Stimulated activated CD4-positive, alpha-beta T cell treated with anti-CD3 and anti-CD28 coated beads, Interleukin-15, amount 100 ng/mL, for 1 hour (primary cell): ENCODE measurements at places on chromosomes 4 and X.

GRCh38 chrX:54824195-54824594 is 16.6 kb downstream of the MAGED2 start:
- DNase-seq, result no peak

- no peak for DNase-seq
Measured at GRCh38 chrX:115268421-115268820, 21.1 kb upstream of the LUZP4 start.

GRCh38 chr4:100071506-100071905 is 118.8 kb downstream of the DDIT4L start:
- no peak for DNase-seq

DNA sequence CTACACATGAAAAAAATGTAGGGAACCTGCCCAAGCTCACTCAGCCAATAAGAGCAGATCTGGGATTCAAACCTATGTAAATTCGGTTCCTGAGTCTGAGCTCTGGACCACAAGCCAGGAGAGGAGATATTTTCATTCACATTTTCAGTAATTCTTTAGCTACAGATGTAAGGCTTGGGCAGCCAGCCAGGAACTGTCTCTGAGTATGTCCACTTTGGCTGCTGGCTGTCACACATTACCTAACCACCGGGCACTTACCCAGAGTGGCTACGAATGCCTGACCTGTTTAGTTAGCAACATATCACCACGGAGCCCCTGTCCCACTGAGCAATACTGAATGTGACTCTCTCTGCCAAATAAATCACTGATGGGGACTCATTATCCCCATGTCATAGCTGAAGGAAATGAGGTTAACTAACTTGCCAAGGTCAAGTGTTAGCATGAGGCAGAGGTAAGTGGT is 15.3 kb downstream of the USP46 start:
- no peak for DNase-seq

- DNase-seq, result no peak
Measured at GRCh38 chr4:18138076-18138665, 116.6 kb upstream of the LCORL start.

- DNase-seq, result no peak
Measured at GRCh38 chr4:1356181-1356998, 9.4 kb downstream of the UVSSA start.

GRCh38 chr4:44159991-44160390 is 288.6 kb downstream of the KCTD8 start:
- no peak for DNase-seq

DNA sequence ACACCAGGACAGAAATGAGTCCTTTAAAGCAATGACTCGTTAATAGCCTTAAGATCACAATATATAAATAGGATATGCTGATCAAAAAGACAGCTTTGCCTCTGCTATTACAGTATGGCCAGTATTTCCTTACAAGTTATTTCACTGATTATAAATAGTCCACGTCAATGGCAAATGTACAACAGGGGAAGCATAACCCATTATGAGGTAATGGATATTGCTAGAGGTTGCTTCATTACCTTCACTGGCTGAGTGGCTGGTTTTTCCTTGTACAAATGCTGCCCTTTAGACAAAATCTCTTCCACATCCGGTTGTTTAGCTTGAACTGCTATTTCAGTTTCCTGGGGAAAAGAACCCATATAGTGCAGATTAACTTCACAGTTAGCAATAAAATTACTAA is 764.6 kb upstream of the FTHL17 start:
- DNase-seq, result no peak

GRCh38 chr4:48944252-48944651 is 37.7 kb upstream of the OCIAD2 start:
- no peak for DNase-seq

- DNase-seq, result no peak
Measured at GRCh38 chrX:136814847-136815750, 34.4 kb upstream of the ARHGEF6 start.

DNA sequence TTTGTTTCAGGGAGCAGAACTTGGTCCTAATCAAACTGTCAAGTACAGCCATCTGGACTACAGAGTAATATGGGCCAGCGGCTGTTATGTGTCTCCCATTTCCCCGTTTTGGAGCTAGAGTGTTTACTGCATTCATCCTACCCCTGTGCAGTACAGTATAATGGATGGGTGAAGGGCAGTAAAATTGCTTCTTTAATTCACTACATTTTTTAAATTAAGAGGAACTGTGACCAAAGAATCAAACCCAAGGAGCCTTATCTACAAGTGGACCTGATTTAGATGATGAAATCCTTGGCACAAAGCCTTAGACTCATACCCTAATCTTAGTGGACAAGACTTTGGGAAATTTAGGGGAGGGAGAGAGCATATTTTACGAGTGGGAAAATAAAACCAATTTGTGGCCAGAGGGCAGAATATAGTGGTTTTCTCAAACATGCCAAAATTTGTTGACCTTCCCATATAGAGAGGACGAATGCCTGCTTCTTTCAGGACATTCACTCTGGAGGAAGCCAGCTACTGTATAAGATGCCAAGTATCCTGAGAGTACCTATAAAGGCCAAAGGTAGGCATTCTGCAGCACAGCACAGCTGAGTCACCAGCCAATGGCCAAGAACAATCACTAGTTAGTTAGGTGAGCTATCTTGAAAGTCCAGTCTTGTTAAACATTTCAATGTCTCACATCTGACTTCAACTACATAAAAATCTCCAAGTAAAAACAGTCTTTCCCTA is 253.8 kb upstream of the KCNIP4 start:
- no peak for DNase-seq

- DNase-seq, result no peak
Measured at GRCh38 chr4:76354517-76355473, 48.3 kb downstream of the STBD1 start.

DNA sequence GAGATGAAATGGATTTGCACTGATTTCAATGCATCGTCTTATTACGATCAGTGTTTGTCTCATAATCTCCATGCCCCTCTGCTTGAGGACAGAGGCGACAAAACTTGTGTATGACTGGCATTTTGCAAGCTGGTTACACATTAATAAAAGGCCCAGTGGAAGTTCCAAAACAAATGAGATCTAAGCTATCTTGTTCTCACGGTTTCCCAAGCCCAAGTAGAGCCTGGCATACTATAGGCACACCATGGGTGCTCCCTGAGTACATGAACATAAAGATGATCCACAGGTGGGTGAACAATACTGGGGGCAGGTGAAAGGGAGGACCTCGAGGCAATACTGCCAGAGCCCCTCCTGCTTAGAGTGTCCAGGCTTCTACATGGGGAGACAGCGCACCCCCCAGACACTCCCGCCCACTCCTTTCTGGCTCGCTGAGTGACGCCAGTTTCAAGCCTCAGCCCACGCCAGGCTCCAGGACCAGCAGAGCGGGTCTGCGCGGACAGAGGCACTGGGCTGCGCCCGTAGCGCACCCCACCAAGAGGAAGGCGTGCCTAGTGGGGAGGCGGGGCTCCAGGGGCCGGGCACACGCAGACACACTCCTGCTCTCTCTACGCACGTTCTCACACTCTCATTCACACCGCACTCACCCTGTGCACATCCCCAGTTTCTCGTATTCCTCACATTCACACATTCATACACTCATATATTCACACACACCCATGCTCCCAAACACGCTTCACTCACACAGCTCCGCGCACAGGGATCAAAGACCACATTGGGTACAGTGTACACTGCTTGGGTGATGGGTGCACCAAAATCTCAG is 8.9 kb upstream of the GSX2 start:
- no peak for DNase-seq

GRCh38 chrX:140180585-140180984 is 215.3 kb upstream of the CXorf66 start:
- no peak for DNase-seq

- DNase-seq, result no peak
Measured at GRCh38 chr4:172521248-172521647, 647.4 kb upstream of the GALNT7 start.

DNA sequence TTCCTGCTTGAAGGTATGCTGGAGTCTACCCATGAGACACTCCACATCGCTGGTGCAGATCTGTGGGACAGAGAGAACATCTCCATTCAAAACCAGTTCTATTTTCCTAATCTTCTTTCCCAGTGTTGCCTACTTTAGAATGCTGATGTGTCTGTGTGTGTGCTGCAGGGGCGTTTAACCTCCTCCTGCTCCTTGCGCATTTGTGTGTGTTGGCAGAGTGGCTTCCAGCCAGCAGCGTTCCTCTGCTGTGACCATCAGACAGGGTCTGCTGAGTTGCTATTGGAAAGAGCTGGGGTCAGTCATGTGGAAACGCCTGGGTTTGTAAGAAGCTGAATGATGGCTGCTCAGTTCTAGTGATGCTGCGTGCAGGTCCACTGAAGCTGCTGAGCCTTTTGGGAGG is 223.6 kb downstream of the RBMX2 start:
- no peak for DNase-seq

DNA sequence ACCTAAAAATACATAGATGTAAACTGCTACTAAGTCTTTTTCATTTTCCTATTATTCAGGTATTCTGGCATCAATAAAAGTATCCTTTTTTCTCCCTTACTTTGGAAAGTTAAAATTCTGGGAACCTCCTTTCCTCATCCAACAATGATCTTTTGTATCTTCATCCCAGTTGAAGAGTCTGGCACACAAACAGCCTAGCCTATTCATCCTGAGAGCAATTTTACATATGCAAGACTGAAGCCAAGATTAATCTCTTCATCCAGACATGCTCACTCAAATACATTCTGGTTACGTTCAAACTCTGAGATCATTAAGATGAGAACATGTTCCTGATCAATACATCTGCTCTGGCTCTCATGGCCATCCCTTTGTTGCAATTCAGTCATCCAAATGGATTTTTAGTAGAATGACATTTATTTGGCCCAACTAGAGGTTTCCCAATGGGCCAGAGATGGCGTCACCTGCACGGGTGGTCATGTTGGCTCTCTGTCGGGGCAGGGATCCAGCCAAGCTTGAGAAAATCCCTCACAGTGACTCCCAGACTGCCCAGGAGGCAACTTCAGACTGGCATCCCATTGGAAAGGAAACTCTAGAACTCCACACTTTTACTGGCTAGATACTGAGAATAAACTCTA is 135.3 kb upstream of the VCX2 start:
- no peak for DNase-seq

GRCh38 chrX:103793545-103793940 is 16.9 kb downstream of the PLP1 start:
- no peak for DNase-seq

GRCh38 chr4:3492741-3493719 is 29.9 kb downstream of the DOK7 start:
- DNase-seq, result no peak

DNA sequence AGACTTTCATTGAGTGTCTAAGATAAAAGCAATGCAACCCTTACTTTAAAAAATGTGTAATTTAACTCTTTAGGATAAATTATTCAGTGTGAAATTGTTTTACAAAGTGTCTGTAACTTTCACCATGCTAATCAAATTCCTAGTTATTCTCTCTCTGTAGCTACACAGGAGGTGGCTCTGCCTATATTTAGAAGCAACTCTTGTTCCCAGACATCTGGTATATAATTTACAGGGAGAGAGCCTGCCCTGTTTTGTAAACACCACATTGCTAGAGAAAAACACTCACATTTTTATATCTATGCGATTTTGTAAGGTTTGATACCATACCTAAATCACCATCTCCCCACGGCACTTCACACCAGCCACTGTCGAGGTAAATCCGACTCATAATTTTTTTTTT is 35.5 kb upstream of the SPATA4 start:
- no peak for DNase-seq

DNA sequence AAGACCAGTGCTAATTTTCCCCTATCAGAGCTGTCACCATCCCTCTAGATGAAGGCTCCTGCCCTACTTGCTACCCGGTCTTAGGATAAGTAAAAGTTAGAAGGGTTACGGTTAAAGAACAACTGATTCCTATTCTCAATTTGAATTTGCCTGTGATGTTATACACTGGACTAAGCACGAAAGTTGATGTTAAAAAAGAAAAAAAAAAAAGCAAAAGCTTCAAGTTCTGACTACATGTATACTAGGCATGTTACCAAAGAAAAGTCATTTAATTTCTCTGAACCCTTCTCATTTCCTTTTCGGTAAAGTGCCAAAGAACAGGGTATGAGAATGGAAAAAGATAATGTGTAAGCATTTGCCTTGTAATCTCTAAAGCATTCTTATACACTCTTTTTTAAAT is 1.4 kb upstream of the PPID start:
- DNase-seq, result no peak

- no peak for DNase-seq
Measured at GRCh38 chr4:61086979-61087378, 113.1 kb upstream of the ADGRL3 start.

- no peak for DNase-seq
Measured at GRCh38 chrX:51336584-51336983, 4.0 kb downstream of the NUDT10 start.

DNA sequence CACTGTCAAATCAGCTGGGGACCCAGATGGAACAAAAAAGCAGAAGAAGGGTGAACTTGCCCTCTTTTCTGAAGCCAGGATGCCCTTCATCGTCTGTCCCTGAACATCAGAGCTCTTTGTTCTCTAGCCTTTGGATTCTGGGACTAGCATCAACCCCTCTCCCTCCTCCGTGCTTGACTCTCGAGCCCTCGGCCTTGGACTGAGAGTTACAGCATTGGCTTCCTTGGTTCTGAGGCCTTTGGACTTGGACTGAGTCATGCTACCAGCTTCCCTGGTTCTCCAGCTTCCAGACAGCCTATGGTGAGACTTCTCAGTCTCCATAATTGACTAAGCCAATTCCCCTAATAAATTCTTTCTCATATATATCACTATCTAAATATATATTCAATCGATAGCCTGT is 38.4 kb downstream of the WDFY3 start:
- no peak for DNase-seq

DNA sequence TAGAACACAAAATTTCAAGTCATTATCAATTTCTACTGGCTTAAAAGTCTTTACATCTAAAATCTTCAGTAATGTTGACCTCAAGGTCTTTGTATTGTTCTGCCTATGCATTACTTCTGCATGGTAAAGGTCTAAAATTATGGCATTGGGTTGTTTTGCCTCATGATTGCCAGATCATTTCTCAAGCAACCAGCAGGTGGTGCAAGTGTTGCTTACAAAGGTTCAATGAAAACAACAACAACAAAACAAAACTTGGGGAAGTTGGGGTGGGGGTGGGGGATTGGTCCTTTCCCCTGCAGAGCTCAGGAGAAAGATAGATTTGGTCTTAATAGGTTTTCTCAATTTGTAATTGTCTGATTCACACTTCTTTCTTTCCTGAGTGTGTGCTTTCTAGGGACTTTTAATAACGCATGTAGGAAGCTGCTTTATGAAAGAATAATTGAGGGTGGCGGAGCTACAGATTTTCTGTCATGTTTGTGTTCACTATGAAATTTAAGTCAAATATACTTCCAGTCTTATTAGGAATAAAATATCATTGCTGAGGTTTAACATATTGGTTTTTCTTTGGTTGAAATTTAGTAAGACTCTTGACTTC is 145.1 kb downstream of the COL4A5 start:
- DNase-seq, result no peak

DNA sequence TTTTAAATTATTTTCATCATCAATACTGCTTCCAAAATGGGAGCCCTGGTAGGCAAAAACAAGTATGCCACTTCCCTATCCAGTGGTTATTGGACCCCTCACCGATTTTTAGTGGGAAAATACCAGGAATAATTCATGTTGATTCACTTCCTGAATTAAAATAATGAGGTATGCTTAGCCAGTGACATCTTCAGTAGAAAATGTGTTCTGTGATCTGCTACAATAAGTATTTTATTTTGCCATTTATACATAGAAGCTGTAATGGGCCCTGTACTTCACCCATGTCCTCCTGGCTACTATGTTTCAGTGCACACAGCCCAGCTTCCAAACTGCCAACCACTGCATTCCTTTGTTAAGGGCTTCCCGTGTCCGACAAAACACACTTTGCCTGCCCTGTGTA is 41.0 kb upstream of the KLHL34 start:
- DNase-seq, result no peak
